ENCODE measurements at places on chromosomes 11 and 22. TPM values are rescaled to one million over a fixed set of nuclear protein-coding genes. Genes with fewer than 3 reads are reported as not detected.
A peak's percentile ranks its signal among the peaks of the same experiment; 100 is the strongest.

- no peak for DNase-seq
- H3K27ac ChIP-seq, result no peak overlapping the region
- H3K4me1 ChIP-seq, result no peaks in the 10 kb centered on the region
- H3K4me3 ChIP-seq, result no peak overlapping the region
- no peaks in the 10 kb centered on the region for H3K36me3 ChIP-seq
Observed at GRCh38 chr11:2002042-2002776, 4.6 kb upstream of the H19 start.

DNA sequence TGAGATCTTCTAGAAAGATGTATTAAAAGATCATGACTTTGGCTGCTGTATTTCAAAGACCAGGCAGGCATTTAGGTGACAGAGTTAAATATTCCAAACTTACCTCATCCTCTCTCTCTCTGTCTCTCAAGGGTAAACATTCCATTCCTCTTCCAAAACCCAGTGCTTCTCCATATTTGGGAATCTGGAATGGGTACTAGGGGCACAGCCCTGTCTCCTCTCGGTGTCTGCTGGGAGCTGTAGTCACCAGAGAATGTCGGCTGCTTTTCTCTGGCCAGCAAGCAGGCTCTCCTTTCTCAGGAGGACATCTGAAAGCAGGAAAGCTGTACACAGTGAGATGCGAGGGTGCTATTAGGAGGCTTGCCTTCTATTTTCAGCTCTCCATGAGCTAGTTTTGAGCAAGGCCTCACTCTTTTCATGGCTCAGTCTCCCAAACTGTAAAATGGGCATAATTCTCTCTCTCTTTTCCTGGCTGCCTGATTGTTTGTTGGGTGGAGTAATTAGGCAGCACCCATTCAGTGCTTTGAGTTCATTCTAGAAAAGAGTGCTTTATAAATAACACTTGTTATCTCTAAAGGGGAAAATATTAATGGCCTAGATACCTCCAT lies 9.3 kb upstream of the PEX26 start:
- peak; percentile 65 for DNase-seq
- H3K27me3 ChIP-seq, result peaks cover 5% of the 10 kb centered on the region
- H3K4me1 ChIP-seq, result no peaks in the 10 kb centered on the region
- no peak overlapping the region for H3K4me3 ChIP-seq
- H3K36me3 ChIP-seq, result no peaks in the 10 kb centered on the region

DNA sequence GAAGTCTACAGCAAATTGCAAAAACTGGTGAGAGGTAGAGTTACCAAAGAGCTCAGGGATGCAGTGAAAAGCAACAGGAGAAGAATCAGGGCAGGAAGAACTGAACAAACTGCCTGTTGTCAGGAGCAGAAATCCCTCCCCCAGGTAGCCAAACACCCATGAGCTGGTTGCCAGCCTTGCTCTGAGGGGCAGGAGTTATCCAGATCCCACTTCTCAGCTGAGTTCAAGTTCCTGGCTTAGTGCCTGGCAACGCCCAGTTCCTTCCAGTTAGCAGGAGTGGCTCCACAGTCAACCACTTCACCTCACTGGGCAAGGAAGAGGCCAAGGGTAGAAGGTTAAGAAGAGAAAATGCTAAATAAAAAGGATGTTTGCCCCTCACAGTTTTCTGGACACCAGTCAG lies 1.9 kb upstream of the MPZL2 start:
- no peaks in the 10 kb centered on the region for H3K4me1 ChIP-seq
- no peak overlapping the region for H3K4me3 ChIP-seq
- H3K36me3 ChIP-seq, result no peaks in the 10 kb centered on the region
- H3K27ac ChIP-seq, result no peak overlapping the region
- DNase-seq, result no peak

DNA sequence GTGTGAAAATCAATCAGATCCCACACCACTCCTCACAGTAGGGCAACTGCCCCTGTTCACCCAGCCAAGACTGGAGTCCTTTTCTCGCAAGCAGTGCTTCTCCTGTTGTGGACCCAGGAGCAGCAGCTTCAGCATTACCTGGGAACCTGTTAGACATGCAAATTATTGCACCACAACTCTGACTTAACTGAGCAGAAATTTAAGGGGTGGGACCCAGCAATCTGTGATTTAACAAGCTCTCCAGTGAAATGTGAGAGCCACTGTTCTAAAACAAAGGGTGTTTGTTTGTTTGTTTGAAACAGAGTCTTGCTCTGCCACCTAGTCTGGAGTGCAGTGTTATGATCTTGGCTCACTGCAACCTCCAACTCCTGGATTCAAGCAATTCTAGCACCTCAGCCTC lies 591.4 kb downstream of the SOX6 start:
- DNase-seq, result no peak
- no peak overlapping the region for H3K27ac ChIP-seq
- no peaks in the 10 kb centered on the region for H3K4me1 ChIP-seq
- no peak overlapping the region for H3K4me3 ChIP-seq
- no peaks in the 10 kb centered on the region for H3K27me3 ChIP-seq

Gene FAM89B
- 23.4 TPM for total RNA-seq
